ENCODE measurements at places on chromosomes 5 and 9. TPM values are rescaled to one million over a fixed set of nuclear protein-coding genes. Genes with fewer than 3 reads are reported as not detected.

Gene PCSK5
- 4.2 TPM for total RNA-seq

Gene NMUR2
- total RNA-seq, result not detected

Gene TAF1L
- total RNA-seq, result not detected

Gene DMRT3
- total RNA-seq, result not detected

Gene HAVCR1
- not detected for total RNA-seq

Gene OTP
- not detected for total RNA-seq

Gene FAM174A
- total RNA-seq, result 17.6 TPM

Gene ASS1
- 9.9 TPM for total RNA-seq

Gene LCP2
- not detected for total RNA-seq

Gene KIAA0825
- 2.6 TPM for total RNA-seq

Gene C5orf63
- total RNA-seq, result 3.6 TPM

Gene DOCK2
- total RNA-seq, result 0.86 TPM

Gene STKLD1
- 0.33 TPM for total RNA-seq

Gene GOLGA2
- total RNA-seq, result 79.7 TPM
